Psoas muscle (tissue), 8 donors: ENCODE measurements at places on chromosomes 2 and 18. TPM values are rescaled to one million over a fixed set of nuclear protein-coding genes. Genes with fewer than 3 reads are reported as not detected.

DNA sequence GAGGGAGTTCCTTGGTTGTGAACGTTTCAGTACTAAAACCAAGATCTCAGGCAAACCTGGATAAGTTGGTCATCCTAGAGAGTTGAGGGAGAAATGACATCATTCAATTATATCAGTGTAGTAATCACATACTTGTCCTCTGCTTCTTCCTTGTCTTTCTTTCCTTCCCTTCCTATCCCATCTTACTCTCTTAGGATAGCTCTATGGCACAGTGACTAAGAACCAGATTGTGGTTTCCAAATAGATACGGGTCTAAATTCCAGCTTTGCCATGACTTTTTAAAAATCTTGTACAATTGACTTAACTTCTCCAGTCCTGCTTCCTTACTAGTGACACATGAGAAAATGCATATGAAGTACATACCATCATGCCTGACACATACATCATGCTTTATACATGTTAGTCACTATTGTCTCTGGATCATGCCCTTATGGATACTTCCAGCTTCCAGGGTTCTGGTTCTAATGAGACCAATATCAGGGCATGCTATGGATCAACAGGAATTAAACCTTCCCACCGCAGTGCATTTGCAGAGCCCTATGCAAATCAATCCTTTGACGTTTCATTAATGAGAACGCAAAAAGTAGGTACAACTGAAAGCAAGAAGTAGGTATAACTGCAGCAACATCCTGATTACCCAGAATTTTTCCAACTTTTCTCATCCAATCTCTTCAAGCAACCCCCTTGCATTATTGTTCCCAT, 168.0 kb upstream of the KLF7 start:
- no peak for DNase-seq

- no peak for DNase-seq
Observed at GRCh38 chr2:135009339-135009738, 37.9 kb downstream of the MAP3K19 start.

DNA sequence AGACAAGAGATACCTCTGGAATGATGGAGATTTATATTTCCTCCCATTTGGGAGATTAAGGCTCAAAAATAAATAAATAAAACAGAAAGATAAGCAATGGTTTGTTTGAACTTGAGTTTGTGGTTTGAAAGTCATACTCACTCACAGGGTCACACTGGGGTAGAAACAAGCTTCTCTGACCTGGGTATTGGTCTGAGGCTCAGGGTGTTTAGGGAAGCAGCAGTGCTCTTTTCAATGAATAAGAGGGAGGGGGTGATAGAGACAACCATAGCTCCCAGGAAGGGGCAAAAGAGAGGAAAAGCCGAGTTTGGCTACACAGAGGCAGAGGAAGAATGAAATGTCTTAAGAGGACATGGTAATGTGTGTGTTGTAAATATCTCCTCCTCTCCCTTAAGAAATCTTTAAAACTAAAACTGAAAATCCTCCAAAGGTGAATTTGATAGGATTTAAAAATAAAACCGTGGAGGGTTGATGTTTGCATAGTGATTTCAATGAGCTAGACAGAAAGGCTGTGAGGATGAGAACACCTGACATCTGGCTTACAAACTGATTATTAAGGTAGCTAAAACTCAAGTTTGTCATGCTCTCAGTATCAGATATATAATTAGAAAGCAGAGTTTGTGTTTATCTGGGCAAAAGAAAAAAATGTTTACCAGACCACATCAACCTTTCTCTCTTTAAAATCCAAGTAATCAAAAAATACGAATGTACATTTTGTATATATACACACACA, 159.9 kb upstream of the TMEFF2 start:
- DNase-seq = no peak

The SLC23A3 gene
- polyA plus RNA-seq = 0.09 TPM

The MAPK4 gene
- polyA plus RNA-seq = 0.61 TPM

GRCh38 chr2:237685408-237685807, 58.0 kb downstream of the LRRFIP1 start:
- DNase-seq = no peak

The LCT gene
- not detected for polyA plus RNA-seq

DNA sequence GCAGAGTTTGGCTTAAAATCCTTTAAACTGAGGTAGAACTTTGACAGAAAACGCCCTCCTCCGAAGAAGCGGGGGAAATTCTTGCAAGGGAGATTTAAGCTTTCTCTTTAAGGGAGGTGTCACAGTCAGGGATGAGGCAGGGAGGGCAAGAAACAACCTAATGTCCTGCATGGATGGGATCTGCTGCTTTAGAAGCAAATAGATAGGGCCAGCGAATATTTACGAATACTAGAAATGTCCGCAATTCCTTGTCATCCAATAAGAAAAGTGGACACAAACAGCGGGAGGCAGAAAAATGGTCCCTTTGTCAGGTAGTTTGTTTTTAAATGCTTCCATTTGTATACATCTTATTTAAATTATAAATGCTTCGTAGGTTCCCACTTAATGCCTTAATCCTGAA, 12.0 kb downstream of the MEIS1 start:
- DNase-seq = no peak

The KCNE4 gene
- polyA plus RNA-seq = 0.58 TPM

DNA sequence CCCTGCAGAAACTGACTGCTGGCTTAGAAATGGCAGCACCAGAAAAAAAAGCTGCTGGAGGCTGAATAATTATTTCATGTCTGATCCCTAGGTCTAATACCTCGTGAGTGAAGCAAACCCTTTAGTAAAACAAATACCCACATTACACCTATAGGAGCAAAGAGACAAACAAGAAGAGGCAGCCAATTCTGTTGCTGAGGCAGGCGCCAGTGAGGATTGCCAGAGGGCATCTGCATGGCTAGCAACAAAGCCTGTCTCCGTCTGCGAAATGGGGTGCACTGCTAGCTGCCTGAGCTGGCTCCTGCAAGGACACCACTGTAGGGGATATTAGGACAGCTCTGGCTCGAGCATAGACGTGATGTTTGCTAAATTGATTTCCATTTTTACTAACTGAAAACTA, 509.7 kb downstream of the TDRD15 start:
- DNase-seq = no peak

DNA sequence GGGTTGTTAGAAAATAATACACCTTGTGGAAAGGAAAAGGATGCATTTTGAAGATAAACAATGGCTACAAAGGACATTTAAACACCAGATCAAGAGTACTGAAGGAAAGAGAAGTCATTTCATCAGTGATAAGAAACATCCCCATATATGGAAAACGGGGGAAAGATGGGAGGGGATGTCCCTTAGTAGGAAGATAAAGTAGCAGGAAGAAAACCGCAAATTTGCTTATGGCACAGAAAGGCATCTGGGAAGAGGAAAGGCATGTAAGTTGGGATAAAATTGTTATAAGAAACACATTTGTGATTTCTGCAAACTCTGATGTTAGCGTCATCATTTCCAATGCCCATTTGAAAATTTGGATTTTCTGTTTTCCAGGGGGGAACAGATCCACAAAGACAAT, 10.5 kb upstream of the LYPD1 start:
- DNase-seq = no peak

DNA sequence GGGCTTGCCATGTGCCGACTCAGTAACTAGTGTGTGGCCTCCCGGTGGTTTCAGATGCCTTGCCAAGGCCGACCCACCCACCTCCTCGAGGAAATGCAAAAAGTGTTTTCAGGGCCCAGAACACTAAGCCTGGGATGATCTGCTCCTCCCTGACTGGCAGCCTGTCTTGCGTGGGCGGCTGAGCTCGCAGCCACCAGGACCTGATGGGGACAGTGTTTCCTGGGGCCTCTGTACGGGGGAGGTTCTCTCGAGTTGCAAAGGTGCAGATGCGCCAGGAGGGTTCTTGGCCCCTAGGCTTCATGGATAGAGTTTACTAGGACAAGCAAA, 85.2 kb downstream of the GLI2 start:
- peak; percentile 63 for DNase-seq

GRCh38 chr2:118130385-118130784, 42.1 kb downstream of the INSIG2 start:
- DNase-seq = no peak

DNA sequence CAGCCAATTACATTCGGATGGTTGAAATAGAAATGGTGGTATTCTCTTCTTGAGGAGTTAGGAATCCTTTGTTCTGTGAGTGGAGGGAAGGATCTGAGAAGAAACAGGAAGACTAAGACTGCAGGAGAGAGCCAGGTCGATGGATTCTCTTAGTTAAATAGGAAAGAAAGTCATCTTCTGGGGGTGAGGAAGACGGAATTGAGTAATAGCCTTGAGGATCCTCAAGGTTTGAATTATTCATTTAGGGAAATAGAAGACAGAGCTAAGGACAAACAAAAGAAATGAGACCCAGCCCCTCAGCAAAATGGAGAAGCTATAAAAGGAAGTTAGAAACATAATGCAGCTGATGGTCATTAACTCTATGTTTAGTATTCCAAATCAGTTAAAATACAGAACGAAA, 1.8 kb downstream of the LAPTM4A start:
- no peak for DNase-seq

DNA sequence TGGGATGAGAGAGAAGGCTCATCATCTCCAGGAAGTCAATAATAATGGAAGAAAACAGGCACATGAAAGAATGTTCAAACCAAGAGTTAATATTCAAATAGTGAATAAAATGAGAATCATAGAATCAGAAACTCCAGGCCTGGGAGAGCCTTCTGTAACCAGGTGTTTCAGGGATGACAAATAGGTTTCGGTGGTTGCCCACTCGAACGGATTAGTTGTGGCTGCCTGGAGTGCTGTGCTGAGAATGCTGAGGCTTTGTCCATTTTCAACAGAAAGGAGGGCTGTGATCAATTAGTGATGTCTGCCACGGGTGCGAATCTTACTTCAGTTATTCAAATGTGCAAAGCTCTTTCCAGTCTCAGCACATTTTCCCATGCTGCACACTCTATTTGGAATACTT, 227.3 kb downstream of the INSIG2 start:
- DNase-seq = no peak

GRCh38 chr2:88753833-88754584, 62.5 kb downstream of the RPIA start:
- no peak for DNase-seq

- DNase-seq = peak; percentile 18
Observed at GRCh38 chr2:144513388-144514101, 6.4 kb downstream of the ZEB2 start.

The LRP2 gene
- not detected for polyA plus RNA-seq

The RGPD4 gene
- 0.01 TPM for polyA plus RNA-seq

DNA sequence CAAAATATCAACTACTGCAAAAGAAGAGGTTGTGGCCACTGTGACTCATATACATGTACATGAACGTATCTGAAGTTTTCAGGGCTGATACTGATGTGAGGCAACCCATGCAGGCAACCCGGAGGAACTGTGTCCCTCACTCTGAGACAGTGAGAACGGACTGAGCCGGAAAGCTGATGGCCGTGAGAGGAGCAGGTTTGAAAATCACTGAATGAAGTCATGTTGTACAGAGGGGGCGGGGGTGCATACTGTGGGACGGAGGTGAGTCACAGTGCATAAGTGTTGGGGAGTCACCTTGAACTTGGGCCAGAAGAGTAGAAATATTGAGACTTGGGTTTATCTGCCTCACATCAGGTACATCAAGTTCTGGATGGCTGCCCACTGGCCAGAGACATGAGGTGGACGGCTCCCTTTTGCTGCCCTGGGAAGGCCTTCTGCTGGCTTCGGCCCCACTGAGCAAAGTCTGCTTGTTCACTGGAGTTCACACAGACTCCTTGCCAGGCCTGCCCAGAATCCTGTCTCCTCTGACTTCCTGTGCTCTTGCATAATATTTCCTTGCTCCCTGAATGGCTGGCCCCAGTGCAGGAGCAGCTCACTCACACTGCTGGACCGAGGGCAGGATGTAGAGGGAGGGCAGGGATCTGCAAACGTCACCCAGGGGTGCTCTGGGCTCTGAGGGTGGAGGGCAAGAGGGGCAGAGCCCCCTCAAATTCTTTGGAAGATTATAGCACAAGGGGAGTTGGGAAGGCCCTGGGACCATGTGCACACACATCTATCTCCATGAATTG, 18.1 kb downstream of the EPAS1 start:
- DNase-seq = peak; percentile 91

DNA sequence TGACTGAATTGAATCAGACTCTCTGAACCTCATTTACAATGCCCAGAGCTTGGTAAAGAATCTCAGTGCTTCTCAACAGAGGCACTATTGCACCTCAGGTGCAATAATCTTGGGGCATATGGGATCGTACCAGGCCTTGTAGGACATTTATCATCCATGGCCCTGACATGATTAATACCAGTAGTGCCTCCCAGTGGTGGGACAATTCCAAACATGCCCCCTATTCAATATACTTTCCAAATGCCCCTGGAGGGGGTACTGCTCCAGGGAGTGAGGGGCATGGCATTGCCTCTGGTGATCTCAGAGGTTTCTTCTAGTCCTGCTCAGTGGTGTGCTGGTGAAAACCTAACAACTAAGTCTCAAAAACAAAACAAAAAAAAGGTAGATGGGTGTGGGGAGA, 174.9 kb upstream of the SMAD2 start:
- no peak for DNase-seq

The MOGAT1 gene
- not detected for polyA plus RNA-seq

DNA sequence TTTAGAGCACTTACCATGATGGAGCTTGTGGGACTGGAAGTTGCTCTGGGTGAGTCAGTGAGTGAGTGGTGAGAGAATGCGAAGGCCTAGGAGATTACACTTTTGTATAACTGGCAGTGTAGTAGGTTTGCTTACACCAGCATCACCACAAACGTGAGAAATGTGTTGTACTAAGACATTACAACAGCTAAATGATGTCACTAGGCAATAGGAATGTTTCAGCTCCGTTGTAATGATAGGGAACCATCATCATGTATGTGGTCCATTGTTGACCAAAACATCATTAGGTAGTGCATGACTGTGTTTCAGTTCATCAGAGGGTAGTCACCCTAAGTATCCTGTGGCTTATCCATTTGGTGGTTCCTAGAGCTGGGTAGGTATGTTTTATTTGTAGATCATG, 11.9 kb downstream of the ZNF407 start:
- DNase-seq = no peak

GRCh38 chr2:112946086-112946485, 31.7 kb upstream of the IL36G start:
- DNase-seq = no peak

DNA sequence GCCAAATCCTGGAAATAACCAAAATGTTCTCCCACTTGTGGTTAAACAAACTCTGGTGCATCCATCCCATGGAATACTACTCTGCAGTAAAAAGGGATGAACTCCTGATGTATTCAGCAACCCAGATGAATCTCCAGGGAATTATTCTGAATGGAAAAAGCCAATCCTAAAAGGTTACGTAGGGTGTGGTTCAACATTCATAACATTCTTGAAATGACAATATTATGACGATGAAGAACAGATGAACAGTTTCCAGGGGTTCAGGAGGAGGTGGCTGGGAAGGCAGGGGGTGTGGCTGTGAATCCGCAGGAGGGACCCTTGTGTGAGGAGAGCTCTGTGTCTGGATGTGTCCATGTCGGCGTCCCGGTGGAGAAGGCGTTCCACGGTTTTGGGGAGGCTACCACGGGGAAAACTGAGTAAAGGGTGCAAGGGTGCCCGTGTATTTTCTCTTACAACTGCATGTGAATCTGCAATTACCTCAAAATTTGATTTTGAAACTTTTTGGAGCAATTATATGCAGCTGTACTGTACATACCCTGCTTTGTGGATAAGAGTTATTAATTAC, 47.3 kb downstream of the KCNG2 start:
- DNase-seq = no peak

GRCh38 chr2:16192416-16193216, 252.3 kb downstream of the MYCN start:
- DNase-seq = no peak
